Activated T-helper 9 cell treated with anti-CD3 and anti-CD28 coated beads, Interleukin-2, amount 50 U/mL, for 16 hours (primary cell): ENCODE measurements at places on chromosomes 6 and 20.

GRCh38 chr6:132814716-132815570 is 574 bp downstream of the RPS12 start:
- no peak for DNase-seq

GRCh38 chr6:31750411-31751022 is 10.7 kb downstream of the MSH5 start:
- no peak for DNase-seq

DNA sequence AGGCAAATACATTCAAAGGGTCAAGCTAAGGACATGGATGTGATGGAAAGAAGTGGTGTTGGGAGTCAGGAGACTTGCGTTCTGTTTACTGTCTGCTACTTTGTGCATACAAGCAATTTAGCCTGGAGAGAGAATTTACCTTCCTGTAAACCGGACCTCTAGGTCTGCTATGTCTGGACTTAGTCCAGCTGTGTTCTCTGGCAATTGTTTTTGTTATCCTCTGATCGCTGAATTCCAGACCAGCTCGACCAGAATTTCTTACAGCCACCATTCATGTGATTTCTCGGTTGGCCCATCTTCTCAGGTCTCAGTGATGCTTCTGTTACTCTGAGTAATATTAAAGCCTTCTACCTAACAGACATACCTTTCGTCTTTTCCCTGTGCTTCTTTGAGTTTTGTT is 75.2 kb downstream of the LRRC1 start:
- DNase-seq, result no peak

GRCh38 chr6:11563793-11564192 is 26.2 kb downstream of the TMEM170B start:
- no peak for DNase-seq

DNA sequence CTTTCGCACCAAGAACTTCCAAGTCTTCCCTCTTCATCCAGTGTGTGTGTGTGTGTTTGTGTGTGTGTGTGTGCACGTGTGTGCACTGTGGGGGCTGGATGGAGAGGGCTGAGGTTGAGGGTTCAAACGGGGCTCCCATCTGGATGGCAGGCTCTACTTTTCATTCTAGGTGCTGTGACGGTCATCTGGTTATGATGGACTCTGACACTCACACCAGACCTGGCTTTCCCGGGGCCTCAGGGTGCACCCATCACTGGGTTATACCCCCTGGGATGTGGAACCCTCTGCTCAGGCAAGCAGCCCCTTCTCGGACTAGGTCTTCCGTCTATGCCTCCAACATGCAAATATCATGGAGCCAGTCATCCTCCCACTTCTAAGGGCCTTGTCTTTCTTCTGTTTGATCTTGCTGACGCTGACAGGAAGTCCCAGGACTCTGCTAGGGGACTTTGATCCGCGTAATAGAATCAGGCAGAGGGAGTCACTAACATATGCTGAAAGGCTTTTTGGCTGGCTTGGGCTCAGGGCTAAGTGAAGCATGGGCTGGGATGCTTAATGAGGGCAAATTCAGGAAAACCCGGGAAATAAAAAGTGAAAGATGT is 313.6 kb downstream of the CDC5L start:
- no peak for DNase-seq

DNA sequence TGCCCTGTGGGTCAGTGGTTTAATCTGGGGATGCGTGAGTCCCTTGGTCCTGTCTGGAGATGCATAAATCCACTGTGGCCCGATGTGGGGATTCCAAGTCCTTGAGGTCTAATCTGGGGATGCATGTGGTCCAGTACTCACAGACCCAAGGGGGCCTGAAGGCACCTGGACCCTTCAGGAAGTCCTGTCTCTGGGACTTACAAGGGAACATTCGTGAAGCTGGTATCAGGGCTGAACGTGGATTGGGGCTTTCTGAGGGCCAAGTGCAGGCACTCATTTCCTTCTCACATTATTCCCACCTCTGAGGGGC is 25.2 kb upstream of the GTSF1L start:
- no peak for DNase-seq

- DNase-seq, result no peak
Measured at GRCh38 chr6:25959890-25960536, 2.6 kb upstream of the TRIM38 start.
